Kidney epithelial cell (primary cell): ENCODE measurements at places on chromosomes 1 and 21. TPM values are rescaled to one million over a fixed set of nuclear protein-coding genes. Genes with fewer than 3 reads are reported as not detected.

DNA sequence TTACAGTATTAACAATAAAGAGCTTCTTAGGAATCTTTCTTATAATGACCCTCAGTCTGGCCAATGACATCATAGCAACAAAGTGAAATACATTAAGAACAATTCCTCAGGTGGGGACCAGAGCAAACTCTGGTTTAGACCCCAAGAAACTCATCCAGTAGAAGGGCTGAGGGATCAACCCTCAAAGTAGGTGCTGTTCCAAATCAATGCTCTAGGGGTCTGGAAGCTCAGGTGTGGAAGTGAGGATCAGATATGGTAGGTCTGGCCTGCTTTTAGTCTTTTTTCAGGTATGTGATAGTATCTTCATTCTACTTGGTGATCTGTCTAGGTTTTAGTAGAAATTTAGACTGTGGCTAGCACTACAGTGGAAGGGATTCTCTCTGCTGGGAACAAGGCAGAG lies 291.7 kb downstream of the PDE4B start:
- DNase-seq = no peak

GRCh38 chr1:2786329-2787162 lies 14.9 kb downstream of the TTC34 start:
- DNase-seq = no peak

DNA sequence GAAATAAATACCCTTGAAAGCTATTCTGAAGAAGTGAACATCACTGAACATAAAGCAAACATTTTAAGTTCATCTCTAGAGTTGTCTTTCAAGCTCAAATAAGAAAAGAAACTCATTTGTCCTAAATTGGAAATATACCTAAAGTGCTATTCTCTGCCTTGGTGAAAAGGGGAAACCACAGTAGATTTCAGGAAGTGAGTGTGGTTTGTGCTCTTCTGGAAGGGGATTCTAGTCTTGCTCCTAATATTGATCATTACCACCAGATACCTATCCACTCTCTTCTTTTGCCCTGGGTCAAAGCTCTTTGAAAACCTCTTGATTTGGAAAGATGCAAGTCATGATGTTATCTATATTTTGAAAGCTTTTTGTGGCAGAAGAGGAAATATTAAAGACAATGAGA lies 798.1 kb downstream of the ADGRL2 start:
- DNase-seq = no peak

Gene FAM110D
- 0.07 and 0.79 TPM in 2 replicates for total RNA-seq

Gene CELA3B
- not detected in 2 replicates for total RNA-seq

GRCh38 chr21:39799178-39799577 lies 54.2 kb downstream of the IGSF5 start:
- no peak for DNase-seq

- peak; percentile 85 for DNase-seq
Observed at GRCh38 chr1:154483941-154484803, 17.8 kb upstream of the TDRD10 start.

Gene LCE1C
- not detected in 2 replicates for total RNA-seq

Gene SVBP
- total RNA-seq = 39.7 and 45.6 TPM in 2 replicates

GRCh38 chr1:14848625-14849024 lies 250.1 kb downstream of the KAZN start:
- DNase-seq = no peak

DNA sequence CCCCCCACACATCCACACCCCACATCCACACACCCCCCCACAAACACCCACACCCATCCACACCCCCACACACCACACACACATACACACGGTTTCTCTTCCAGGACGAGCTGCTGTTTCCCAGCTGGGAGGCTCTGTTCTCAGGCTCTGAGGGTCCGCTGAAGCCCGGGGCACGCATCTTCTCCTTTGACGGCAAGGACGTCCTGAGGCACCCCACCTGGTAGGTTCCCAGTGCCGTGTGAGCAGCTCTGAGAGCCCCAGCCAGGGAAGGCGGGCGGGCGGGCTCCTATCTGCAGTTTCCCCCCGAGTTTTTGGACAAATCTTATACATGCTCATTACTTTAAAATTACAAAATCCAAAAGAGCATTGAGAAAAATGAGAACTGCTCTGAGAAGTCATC lies 31.2 kb downstream of the SLC19A1 start:
- DNase-seq = no peak

Gene GJA5
- 0.14 and 0.29 TPM in 2 replicates for total RNA-seq

Gene IGFN1
- 0.48 and 0.54 TPM in 2 replicates for total RNA-seq
